ENCODE measurements at places on chromosomes 16 and 17.

DNA sequence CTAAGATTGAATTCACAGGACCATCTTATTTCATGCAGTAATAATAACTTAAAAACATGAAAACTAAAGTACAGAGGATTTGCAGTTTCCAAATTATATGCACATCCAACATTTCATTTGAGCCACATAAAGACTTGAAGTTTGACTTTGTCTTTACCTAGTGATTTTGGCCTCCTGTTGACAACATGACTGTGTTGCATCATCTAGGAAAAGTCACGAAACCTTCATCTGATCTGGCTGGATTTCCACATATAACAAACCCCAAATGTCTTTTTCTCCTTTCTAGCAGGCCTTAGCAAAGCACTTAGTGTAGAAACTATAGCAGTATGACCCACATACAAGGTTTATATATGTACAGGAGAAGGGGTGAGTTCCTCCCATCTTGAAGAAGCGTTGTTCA, 406.5 kb upstream of the CDH5 start:
- no peak for DNase-seq

- DNase-seq, result no peak
Measured at GRCh38 chr17:44247440-44247841, 20.5 kb downstream of the SLC4A1 start.

- DNase-seq, result no peak
Measured at GRCh38 chr16:11824362-11824761, 27.0 kb downstream of the RSL1D1 start.

- DNase-seq, result no peak
Measured at GRCh38 chr17:2688351-2689342, 22.9 kb downstream of the CLUH start.

GRCh38 chr16:27597361-27597760, 47.4 kb downstream of the KATNIP start:
- DNase-seq, result no peak

DNA sequence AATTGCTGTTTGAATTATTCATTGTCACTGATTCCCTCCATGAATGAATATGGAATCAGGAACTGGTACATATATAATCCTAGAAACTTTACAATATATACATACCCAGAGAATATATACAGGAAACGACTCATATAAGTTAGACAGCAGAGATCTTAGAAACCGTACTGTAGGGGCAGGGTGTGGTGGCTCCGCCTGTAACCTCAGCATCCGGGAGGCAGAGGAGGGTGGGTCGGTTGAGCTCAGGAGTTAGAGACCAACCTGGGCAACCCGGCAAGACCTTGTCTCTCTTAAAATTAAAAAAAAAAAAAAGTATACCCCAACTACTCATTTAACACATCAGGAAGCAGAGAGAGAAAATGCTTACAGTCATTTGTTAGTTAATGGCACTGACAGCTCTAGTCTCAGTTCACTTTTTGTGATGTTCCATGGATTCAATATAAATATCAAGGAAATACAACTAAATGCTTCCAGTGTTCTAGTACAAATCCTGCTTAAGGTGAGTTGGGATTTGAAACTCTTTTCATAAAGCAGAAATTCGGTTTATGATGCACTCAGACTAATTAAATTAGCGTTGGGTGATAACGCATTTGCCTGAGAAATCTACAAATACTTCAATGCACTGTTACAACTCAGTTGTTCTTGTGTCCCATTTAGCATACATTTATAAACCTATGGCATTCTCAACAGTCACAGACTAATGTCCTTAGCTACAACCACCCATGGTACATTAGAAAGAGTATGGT, 5.6 kb downstream of the GLG1 start:
- DNase-seq, result no peak

DNA sequence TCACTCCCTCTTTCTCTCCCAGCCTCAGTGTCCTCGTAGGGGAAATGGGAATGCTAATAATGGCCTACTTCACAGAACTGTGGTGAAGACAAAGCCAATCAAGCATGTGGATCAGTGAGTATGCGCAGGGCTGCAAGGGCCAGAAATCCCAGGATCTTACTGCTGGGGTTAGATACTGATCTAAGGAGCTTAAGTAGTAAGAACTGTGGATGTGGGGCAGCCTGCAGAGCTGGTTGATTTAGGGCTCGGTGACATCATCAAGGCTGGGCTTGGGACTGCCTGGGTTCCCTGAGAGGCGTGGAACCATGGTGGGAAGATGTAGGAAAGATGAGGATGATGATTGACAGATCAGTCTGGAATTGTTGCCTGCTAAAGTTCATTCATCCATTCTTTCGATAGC, 25.6 kb downstream of the GOSR2 start:
- DNase-seq, result no peak
